GM23338 (cell line): ENCODE measurements at places on chromosomes 13 and 19. TPM values are rescaled to one million over a fixed set of nuclear protein-coding genes. Genes with fewer than 3 reads are reported as not detected.

C19orf73 gene
- polyA plus RNA-seq = 8.0 and 9.1 TPM in 2 replicates

RNF225 gene
- not detected in 2 replicates for polyA plus RNA-seq

GIPC3 gene
- 0.26 and 0.48 TPM in 2 replicates for polyA plus RNA-seq

KIR2DL3 gene
- not detected in 2 replicates for polyA plus RNA-seq

SIGLEC12 gene
- not detected in 2 replicates for polyA plus RNA-seq

HCN2 gene
- polyA plus RNA-seq = 0.06 and 0.14 TPM in 2 replicates

UPK1A gene
- 1.0 and 1.5 TPM in 2 replicates for polyA plus RNA-seq

FPR3 gene
- polyA plus RNA-seq = 0.16 TPM in 1 of 2 replicates, not detected in the other

CD22 gene
- 0.32 and 0.66 TPM in 2 replicates for polyA plus RNA-seq

PTGIR gene
- polyA plus RNA-seq = not detected in 2 replicates

KLC3 gene
- polyA plus RNA-seq = 2.8 and 3.1 TPM in 2 replicates

ASF1B gene
- polyA plus RNA-seq = 33.8 and 36.9 TPM in 2 replicates

SIGLEC5 gene
- not detected in 2 replicates for polyA plus RNA-seq

LSR gene
- 116 and 125 TPM in 2 replicates for polyA plus RNA-seq

RGL3 gene
- 48.8 and 49.2 TPM in 2 replicates for polyA plus RNA-seq

HIF3A gene
- polyA plus RNA-seq = 20.4 and 20.8 TPM in 2 replicates

TMEM86B gene
- 1.1 and 1.7 TPM in 2 replicates for polyA plus RNA-seq

TJP3 gene
- 14.1 and 18.2 TPM in 2 replicates for polyA plus RNA-seq

CBLC gene
- polyA plus RNA-seq = 13.8 and 14.5 TPM in 2 replicates

KCNN1 gene
- 2.2 and 3.3 TPM in 2 replicates for polyA plus RNA-seq

ZNF844 gene
- polyA plus RNA-seq = 1.8 and 2.1 TPM in 2 replicates

PSG7 gene
- polyA plus RNA-seq = not detected in 2 replicates

WTIP gene
- 0.47 and 0.59 TPM in 2 replicates for polyA plus RNA-seq
